Activated T-cell treated with anti-CD3 and anti-CD28 coated beads, Interleukin-2, amount 50 U/mL, for 72 hours (primary cell): ENCODE measurements at places on chromosomes 6 and 20. TPM values are rescaled to one million over a fixed set of nuclear protein-coding genes. Genes with fewer than 3 reads are reported as not detected.

Gene FOXA2
- not detected for total RNA-seq

Gene TMEM200A
- 0.53 TPM for total RNA-seq

Gene VSX1
- not detected for total RNA-seq

Gene HRH3
- total RNA-seq, result not detected

Gene ACSS2
- 61.1 TPM for total RNA-seq

Gene DUSP15
- total RNA-seq, result not detected

Gene DEF6
- total RNA-seq, result 127 TPM

Gene SLC22A7
- not detected for total RNA-seq

Gene SLC22A16
- total RNA-seq, result not detected

Gene OCSTAMP
- 0.12 TPM for total RNA-seq

Gene HLA-DQB2
- 0.36 TPM for total RNA-seq

Gene HLA-F
- 275 TPM for total RNA-seq

Gene FOXC1
- total RNA-seq, result 0.17 TPM

Gene NCR2
- not detected for total RNA-seq

DNA sequence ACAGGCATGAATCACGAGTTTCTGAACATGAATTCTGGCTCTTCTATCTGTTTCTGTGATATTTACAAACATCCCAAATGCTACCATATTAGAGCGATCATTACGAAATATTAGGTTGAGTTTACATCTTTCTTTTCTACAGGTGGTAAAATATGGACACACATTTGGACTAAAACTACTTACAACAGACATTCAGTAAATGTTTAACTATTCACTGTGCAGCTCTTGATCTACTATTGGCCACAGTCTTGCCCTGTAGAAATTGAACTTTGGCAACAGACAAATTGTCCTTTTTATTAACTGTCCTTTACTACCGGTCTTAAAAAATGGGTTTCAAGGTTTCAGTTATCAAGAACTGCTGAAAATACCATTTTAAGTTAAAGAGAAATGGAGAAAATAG, 26.5 kb upstream of the MTRF1L start:
- no peak for DNase-seq

DNA sequence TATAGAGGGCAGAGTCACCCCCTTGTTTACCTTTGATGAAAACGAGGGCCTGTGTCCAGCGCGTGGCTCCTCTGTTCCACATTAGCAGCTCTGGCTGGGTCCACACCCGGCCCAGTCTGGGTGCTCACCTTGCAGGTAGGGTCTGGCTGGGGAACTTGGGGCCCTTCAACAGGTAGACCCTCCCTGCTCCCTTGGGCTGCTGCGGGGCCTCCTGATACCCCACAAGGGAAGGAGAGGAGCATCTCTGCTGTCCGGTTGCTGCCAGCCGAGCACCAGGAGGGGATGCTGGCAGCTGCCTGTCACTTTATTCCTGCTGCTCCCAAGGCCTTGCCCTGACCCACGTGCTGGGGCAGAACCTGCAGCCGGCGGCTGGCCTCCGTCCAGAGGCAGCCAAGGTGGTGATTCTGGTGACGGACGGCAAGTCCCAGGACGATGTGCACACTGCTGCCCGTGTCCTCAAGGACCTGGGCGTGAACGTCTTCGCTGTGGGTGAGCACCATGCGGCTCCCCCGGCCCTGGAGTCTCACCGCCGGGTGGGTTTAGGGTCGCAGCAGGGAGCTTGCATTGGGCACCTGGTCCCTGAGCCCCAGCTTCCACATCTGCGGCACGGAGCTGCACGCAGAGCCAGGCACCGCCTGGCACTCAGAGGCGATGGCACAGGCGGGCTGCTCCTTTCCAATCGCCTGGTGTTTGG, 15.4 kb downstream of the COL20A1 start:
- no peak for DNase-seq

- no peak for DNase-seq
These were observed 146.0 kb downstream of the LAMP5 start for GRCh38 chr20:9660236-9660868.

GRCh38 chr6:132490024-132490423, 22.9 kb downstream of the STX7 start:
- DNase-seq, result no peak

GRCh38 chr6:28980137-28980851, 24.8 kb downstream of the ZNF311 start:
- no peak for DNase-seq

DNA sequence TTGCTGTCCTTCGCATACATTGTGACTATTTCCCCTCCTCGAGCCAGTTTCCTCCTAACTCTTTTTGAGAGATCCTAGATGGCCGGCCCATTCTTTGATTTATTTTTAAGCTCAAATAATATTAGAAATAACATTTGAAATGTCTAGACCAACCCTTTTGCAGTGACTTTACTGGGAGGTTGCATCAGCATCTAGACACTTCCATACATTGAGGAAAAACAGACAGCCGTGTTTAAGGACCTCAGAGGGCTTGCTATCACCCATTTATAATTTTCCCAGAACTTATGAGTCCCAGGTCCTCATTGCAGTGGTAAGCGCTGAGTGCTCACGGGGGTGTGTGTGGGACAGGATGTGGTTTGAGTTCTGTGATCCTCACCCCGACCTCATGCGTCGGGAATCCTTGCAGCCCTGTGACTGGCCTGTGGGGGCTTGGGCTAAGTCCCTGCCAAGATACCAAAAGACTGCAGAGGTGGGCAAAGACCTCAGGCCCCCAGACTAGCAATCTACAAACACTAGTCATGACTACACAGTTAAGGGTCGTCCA, at the start of gene GPX5:
Gene GPX5, plus strand, starts transcription at position 386 of the 544 bp plus-strand sequence. Its CDS starts 133 bp downstream, at position 519.
- DNase-seq, result peak; percentile 10

DNA sequence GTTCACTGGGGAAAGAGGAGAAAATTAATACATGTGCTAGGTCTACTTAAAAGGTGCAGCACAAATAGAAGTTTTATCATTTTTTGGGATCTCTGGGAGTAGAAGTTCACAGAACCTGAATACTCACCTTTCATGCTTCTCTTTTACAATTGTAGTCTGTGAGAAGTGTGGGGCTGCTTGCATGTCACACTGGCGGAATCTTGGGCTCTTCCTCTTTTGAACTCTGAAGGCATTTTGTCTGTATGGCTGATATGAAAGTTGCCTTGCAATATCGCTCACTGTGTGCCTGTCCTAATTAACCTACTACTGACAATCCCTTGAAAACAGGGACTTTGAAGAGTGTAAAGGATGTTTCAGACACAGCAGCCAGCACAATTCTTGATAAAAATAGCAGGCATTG, 65.9 kb upstream of the CLDN20 start:
- no peak for DNase-seq

- no peak for DNase-seq
These were observed 171.3 kb downstream of the SLC16A10 start for GRCh38 chr6:111258615-111259088.

DNA sequence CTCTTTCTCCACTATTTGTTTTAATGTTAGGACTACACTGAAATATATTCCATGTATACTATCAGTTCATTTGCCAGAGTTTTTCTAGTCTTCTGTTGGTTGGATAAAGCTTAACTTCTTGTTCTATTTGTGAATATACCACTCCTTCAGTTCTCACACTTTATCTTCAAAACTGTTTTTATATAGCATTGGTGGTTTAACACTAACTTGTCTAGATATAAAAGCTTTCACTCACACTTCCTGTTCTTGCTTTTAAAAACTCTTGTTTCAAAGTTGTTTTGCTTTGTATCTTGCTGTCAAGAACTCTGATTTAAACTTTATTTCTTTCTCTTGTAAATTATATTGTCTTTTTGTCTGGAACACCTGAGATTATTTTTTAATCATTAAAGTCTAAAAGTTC, 226.8 kb upstream of the TENT5A start:
- DNase-seq, result no peak

DNA sequence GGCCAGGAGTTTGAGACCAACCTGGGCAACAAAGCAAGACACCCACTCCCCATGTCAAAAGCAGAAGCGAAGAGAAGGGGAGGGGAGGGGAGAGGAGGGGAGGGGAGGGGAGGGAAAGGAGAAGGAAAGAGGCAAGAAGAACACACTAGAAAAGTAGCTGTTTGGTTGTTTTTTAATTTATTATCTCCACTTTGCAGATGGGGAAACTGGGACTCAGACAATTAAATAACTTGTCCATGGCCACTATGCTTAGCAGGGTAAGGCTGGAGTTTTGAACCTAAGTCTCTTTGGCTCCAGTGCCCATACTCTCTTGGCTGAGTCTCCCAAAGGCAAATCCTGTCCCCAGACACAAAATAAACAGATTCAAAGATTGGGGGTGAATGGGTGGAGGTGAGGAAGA, 12.4 kb upstream of the GHRH start:
- no peak for DNase-seq

- DNase-seq, result no peak
These were observed 194.7 kb downstream of the NRN1 start for GRCh38 chr6:5811997-5812396.

DNA sequence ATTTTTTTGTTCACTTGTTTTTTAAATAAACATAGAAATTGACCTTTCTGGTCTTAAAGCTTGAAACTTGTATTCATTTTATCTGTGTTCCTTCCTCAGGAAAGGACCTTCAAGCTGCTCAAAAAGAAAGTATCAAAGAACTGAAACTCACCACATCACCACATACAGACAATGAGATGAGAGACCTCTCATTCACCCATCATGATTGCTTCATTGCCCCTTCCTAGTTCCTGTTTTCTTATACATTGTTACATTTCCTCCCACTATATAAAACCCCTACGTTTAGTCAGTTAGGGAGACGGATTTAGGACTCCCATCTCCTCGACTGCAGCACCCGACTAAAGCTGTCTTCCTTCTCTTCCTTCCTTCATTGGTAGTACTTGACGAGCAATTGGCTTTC, 180.5 kb upstream of the OPRM1 start:
- no peak for DNase-seq

GRCh38 chr6:150857945-150858308, 7.6 kb upstream of the MTHFD1L start:
- DNase-seq, result no peak

DNA sequence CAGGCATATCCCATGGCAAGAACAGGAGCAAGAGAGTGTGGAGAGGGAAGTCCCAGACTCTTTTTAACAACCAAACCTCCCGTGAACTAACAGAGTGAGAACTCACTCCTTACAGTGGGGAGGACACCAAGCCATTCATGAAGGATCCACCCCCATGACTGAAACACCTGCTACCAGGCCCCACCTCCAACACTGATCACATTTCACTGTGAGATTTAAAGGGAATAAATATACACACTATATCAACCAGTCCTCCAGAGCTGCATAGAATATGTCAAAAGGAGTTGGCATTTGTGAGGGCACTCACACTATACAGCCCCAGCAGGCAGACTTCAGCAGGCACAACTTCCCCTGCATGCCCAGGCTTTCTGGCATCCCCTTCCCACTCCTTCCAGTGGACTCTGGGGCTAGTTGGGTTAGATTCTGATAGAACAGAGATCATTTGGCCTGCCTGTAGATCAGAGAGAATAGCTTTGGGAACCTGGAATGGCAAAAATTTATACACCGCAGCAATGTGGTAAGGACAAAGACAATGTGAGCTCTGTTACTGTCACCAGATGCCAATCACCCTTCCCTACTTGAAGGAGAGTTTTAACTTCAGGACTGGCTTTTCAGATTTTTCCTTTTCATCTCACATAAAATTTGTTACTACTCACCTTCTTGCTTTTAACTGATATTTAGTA, 25.2 kb upstream of the TENT5A start:
- DNase-seq, result no peak

DNA sequence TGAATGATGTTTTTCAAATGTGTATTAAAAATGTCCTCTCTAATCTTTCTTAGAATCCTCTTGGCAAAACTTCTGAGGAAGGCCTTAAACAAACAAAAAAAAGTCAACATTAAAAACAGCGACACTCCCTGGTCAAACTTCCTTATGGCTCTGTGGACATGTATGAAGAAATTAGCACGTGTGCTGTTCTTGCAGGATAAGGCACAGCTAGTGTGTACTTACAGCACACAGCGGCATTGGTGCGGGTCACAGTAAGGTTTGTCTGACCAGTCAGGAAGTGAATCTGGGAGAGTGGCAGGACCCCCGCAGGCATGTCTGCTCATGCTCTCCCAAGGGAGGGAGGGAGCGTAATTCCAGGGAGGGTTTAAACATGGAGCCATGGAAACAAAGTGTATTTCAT, 38.8 kb downstream of the SLC22A1 start:
- DNase-seq, result no peak

- DNase-seq, result no peak
These were observed 56.8 kb downstream of the PREP start for GRCh38 chr6:105346052-105346451.

DNA sequence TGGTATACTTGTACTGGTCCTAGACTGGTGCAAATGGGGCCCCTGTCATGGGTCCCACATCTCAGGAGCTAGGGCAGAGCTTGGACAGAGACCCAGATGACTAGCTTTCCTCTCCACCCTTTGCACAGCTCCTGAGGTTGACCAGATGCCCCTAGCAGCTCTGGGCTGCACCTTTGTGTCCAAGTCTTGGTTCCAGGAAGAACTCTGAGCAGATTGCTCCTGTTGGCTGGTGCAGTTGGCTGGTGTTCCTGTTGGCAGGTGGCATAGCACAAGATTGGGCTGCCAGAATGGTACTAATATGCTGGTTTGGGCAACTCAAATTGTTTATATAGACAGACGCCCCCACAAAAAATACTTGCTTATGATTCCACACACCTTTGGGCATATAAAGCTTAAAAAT, 89.4 kb upstream of the EZR start:
- no peak for DNase-seq

- no peak for DNase-seq
These were observed 30.2 kb downstream of the CHD6 start for GRCh38 chr20:41587956-41588355.

GRCh38 chr6:108622641-108623298, 62.1 kb downstream of the FOXO3 start:
- no peak for DNase-seq

- no peak for DNase-seq
These were observed 46.2 kb upstream of the RFPL4B start for GRCh38 chr6:112300896-112301295.

DNA sequence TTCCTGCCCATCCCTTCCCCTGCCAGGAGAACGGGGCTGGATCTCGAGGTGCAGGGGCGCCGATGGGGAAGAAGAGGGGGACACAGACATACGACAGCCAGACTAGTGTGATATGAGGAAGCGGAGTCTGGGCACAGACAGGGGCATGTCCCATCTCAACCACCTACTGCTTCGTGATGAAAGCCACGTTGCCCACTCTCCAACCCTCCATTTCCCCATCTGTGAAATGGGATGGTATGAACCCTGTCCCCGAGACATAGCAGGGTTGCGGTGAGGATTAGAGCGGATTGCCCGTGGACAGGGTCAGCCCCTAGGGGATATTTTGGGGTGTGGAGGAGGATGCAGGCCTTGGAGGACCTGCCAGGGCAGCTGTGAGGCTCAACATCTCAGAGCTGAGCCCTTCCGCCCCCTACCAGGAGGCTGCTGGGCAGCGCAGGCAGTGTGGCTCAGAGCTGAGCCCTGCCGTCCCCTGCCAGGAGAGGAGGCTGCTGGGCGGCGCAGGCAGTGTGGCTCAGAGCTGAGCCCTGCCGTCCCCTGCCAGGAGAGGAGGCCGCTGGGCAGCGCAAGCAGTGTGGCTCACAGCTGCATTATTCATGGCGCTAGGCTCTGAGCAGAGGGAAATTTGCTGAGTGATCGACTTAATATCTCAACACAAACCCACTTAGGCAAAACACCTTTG, 71.7 kb downstream of the GRM4 start:
- no peak for DNase-seq

- no peak for DNase-seq
These were observed 127.9 kb upstream of the NXT1 start for GRCh38 chr20:23222531-23223200.
